ENCODE measurements at places on chromosomes 4 and X.

- DNase-seq: no peak
These were observed 251 bp downstream of the KIAA0232 start for GRCh38 chr4:6782846-6783110.

- no peak for DNase-seq
These were observed 63.4 kb downstream of the PSAPL1 start for GRCh38 chr4:7371210-7371941.

DNA sequence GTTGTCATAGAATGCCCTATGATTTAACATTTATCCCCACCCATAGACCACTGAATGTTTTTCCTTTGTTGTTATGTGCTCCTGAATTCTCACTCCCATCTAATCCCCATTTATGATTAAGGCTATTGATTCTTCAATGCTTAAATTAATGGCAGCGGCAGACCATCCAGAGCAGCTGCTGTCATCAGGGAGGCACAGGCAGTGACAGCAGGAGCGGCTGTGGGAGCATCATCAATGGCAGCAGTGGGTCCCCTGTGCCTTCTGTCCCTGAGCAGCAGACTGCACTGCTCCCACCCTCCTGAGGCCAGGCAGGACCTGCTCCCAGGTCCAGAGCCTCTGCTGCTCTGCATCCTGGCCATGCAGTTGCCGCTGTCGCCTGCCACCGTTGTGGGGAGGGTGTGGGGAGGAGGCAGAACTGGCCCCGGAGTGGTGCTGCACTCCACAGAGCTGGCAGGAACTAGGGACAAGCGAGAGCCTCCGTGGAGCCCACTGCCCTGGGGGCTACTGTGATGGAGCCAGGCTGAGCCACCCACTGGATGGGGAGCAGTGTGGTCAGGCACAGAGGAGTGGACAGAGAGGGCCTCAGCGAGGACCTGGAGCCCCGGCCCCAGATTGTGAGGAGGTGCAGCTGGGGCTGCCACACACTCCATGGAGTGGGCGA, 29.0 kb downstream of the NAA11 start:
- no peak for DNase-seq

GRCh38 chr4:47084795-47085194, 53.4 kb downstream of the GABRB1 start:
- DNase-seq: no peak

GRCh38 chrX:7269991-7270390, 122.0 kb upstream of the PUDP start:
- no peak for DNase-seq

DNA sequence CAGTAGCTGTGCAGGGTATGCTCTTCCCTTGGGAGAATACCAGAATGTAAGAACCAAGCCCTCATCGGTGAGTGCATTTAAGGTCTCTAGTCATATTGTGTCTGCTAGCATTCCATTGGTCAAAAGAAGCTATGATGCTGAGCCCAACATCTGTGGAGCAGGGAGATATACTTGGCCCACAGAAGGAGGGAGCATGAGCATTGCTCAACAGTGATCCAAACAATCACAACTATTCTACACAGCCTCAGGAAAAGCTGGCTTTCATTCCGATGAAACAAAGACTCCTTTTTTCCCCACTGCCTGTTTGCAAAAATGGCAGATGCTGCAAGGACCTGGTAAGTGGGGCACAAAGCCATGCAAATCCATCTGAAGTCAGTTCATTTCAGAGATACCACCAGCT, 80.6 kb upstream of the DHX15 start:
- no peak for DNase-seq

DNA sequence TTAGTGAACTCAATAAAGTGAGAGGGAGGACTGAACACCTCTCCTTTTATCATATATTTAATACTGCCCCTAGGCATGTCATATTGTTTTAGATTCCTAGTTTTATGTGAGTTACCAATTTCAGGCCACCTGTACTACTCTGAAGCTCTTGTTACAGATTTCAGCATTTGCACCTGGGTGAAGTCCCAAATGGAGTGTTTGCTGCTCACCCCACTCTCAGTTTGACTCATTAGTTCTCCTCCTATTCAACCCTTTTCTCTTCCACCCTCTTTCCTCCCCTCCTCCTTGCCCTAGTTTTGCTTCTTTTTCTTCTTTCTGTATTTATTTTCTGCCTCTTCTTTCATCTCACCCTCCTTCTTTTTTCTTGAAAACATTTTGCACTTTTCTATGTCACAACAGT, 1852.2 kb upstream of the IGFBP7 start:
- DNase-seq: no peak

- DNase-seq: no peak
These were observed 57.1 kb upstream of the NKAP start for GRCh38 chrX:120000490-120001246.

DNA sequence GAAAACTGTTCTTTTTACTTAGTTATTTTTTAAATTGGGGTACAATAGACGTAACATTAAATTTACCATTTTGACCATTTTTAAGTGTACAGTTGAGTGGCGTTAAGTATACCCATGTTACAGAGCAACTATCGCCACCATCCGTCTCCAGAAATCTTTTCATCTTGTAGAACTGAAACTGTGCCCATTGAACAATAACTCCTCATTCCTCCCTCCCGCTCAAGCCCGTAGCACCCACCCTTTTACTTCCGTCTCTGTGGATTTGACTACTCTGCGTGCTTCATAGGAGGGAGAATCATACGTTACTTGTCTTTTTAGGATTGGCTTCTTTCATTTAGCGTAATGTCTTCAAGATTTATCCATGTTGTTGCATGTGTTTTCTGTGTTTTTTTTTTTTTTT, 55.3 kb downstream of the TMEM131L start:
- DNase-seq: no peak
